ENCODE measurements at places on chromosomes 7 and 10.
A peak's percentile ranks its signal among the peaks of the same experiment; 100 is the strongest.

DNA sequence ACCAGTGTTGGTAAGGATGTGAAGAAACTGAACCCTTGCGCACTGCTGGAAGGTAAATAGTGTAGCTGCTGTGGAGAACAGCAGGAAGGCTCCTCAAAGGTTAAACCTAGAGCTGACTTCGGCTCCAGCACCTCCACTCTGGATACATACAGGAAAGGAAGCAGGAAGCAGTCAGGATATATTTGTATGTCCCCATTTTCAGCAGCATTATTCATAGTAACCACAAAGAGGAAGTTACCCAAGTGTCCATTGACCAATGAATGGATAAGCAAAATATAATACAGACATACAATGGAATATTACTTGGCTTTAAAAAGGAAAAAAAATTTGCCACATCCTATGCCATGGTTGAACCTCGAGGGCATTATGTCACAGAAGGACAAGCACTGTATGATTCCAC lies 15.0 kb downstream of the RET start:
- H3K4me1 ChIP-seq: no peaks in the 10 kb centered on the region
- H3K27me3 ChIP-seq: no peaks in the 10 kb centered on the region
- DNase-seq: no peak
- no peaks in the 10 kb centered on the region for H3K36me3 ChIP-seq
- no peak overlapping the region for H3K4me3 ChIP-seq

DNA sequence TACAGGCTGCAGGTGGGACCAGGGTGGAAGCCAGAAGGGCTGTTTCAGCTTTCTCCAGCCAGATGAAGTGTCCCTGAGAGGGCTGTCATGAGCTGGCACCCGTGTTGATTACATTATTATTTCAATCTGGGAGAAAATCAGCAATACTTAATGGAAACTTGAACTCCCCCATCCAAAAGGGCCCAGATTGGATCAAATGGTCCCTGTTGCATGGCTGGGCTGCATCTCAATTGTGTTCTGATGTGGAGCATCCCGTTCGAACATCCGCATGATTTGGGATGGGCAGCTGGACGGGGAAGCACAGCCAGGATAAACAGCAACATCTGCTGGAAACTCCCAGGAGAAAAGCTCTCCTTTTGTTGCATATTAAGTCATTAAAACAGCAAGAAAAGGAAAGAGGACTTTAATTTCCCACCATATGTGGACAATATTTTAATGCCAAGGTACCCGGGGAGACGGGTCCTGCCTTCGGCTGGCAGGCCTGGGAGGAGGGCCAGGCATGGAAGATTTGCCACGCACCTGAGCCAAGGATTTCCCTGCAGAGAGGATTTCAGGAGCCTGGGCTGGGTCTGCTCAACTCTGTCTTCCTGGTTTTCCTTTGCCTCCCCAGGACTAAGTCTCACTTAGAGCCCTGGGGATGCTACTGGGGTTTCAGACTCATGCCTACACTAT lies 52.4 kb downstream of the NPTX2 start:
- H3K4me1 ChIP-seq: no peaks in the 10 kb centered on the region
- DNase-seq: no peak
- H3K27ac ChIP-seq: no peak overlapping the region
- no peaks in the 10 kb centered on the region for H3K36me3 ChIP-seq
- H3K27me3 ChIP-seq: no peaks in the 10 kb centered on the region
- H3K4me3 ChIP-seq: no peak overlapping the region

DNA sequence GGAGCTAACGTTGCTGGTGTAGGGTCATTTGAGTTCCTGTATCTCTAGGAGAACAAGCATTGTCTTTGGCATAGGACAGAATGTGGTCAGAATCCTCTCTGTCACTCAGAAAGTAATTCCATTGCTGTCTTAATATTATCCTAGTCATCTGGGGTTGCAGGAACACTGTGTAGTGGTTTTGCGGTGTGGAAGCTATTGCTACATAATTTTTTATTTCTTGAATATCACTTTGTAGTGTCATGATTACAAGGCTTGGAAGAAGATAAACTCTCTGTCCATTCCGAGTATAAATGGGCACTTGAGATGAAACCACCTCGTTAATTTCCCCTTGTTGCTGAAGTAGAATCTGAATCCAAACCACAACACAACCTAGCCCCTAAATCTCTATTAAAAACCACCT lies 919.2 kb downstream of the LRMDA start:
- no peak for DNase-seq
- H3K36me3 ChIP-seq: no peaks in the 10 kb centered on the region
- H3K27me3 ChIP-seq: no peaks in the 10 kb centered on the region
- no peak overlapping the region for H3K4me3 ChIP-seq

DNA sequence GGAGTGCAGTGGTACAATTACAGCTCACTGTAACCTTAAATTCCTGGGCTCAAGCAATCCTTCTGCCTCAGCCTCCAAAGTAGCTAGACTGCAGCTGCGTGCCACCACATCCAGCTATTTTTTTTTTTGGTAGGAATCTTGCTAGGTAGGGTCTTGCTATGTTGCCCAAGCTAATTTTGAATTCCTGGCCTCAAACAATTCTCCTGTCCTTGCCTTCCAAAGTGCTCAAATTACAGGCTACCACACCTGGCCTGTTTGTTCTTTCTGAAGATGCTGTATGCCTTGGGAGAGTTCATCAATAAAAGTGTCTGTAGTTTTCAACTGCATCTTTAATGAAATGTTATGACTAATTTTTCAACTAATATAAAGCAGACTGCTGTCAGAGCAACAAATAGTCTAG lies 452 bp downstream of the SAMD9 start:
- no peak for DNase-seq
- H3K4me3 ChIP-seq: no peak overlapping the region
- H3K4me1 ChIP-seq: no peaks in the 10 kb centered on the region
- H3K36me3 ChIP-seq: no peaks in the 10 kb centered on the region
- no peaks in the 10 kb centered on the region for H3K27me3 ChIP-seq

DNA sequence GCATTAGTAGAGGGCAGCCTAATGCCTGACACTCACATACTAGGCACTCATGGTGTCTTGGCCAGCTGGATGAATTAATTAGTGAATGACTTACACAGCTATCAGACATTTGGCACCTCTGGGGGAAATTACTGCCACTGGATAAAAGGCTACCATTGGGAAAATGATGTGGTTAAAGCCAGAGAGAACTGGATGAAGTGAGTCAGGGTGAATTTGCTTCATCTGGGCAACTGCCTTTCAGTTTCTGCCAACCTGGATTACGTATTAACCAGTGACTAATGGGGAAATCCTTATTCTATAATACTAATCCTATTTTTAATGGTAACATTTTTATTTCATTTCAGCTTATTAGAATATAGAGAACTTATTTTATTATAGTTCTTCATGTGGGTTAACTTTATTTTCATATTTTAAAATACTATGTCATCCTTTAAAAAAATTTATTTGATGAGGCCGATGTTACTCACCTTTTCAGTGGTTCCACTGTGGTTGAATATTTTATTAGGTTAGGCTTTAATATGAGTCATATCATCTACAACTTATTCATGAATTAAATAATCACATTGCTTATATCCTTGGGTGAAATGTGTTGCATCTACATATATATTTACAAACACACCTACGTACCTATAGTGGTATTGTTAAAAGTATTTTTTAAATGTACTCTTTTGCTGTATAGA lies 85.6 kb upstream of the CAPZA2 start:
- H3K36me3 ChIP-seq: no peaks in the 10 kb centered on the region
- no peak for DNase-seq
- no peak overlapping the region for H3K4me3 ChIP-seq
- no peak overlapping the region for H3K27ac ChIP-seq

DNA sequence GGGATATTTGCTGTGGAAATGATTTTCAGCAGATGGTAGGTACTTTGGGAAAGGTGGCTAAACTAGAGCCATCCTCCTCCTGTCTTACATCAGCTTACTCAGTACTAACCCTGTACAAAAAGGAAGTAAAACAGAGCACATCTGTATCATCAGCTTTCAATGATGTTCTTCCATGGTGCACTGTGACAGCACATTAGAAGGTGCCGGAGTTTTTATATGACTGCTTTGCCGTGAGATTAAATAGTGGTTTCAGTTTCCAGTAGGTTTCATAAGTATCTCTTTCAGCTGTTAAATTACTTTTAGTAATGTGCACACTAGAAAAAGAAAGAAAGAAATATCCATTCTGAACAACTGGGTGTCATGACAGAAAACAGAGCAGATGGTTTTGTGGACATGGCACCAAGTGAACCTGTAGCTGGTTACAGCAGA lies 86.5 kb downstream of the ARID5B start:
- H3K27me3 ChIP-seq: no peaks in the 10 kb centered on the region
- H3K4me3 ChIP-seq: no peak overlapping the region
- H3K36me3 ChIP-seq: no peaks in the 10 kb centered on the region
- no peak overlapping the region for H3K27ac ChIP-seq
- no peaks in the 10 kb centered on the region for H3K4me1 ChIP-seq

DNA sequence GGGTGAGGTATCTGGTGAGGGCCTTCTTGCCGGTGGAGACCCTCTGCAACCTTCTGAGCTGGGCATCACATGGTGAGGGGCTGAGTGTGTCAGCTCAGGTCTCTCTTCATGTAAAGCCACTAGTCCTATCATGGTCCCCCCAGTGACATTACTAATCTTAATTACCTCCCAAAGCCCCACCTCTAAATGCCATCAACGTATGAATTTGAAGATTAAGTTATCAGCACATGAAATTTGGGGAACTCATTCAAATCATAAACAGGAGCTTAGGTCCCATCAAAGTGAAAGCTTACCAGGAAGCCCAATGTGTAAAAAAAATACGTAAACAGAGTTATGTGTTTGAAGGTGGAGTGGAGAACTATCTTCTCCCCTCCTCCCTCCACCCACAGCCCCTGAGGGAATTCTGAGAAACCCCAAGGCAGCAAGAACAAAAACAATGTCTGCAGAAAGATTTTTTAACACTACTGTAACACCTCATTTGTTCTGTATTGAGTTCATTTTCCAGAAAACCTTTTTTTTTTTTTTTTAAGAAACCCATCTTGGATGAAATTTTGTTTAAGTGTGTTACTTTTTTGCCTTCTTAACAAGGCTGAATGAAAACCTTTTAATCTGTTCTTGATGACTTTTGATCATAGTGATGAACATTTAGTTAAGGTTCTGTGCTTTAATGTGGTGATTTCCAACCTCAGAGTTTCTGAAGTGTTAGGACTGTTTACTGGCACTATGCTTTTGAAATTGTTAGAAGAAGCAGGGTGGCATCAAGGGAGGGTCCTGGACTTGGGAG lies 19.1 kb upstream of the PCGF5 start:
- H3K27ac ChIP-seq: no peak overlapping the region
- no peaks in the 10 kb centered on the region for H3K4me1 ChIP-seq
- no peak for DNase-seq
- H3K27me3 ChIP-seq: no peaks in the 10 kb centered on the region
- no peak overlapping the region for H3K4me3 ChIP-seq
- no peaks in the 10 kb centered on the region for H3K36me3 ChIP-seq

DNA sequence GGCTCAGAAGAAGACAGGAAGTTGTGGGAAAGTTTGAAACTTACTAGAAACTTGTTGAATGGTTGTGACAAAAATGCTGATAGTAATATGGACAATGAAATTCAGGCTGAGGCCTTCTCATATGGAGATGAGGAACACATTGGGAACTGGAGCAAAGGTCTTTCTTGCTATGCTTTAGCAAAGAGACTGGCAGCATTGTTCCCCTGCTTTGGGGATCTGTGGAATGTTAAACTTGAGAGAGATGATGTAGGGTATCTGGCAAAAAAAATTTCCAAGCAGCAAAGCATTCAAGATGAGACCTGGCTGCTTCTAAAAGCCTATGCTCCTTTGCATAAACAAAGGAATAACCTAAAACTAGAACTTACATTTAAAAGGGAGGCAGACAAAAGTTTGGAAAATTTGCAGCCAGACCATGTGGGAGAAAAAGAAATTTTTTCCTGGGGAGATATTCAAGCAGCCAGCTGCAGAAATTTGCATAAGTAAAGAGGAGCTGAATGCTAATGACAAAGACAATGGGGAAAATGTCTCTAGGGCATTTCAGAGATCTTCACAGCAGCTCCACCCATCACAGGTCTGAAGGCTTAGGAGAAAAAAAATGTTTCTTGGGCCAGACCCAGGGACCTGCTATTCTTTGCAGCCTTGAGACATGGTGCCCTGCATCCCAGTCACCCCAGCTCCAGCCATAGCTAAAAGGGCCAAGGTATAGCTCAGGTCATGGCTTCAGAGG lies 16.5 kb upstream of the KCND2 start:
- no peak for DNase-seq
- H3K36me3 ChIP-seq: no peaks in the 10 kb centered on the region
- no peaks in the 10 kb centered on the region for H3K27me3 ChIP-seq
- H3K4me1 ChIP-seq: no peaks in the 10 kb centered on the region
- no peak overlapping the region for H3K27ac ChIP-seq
- no peak overlapping the region for H3K4me3 ChIP-seq

DNA sequence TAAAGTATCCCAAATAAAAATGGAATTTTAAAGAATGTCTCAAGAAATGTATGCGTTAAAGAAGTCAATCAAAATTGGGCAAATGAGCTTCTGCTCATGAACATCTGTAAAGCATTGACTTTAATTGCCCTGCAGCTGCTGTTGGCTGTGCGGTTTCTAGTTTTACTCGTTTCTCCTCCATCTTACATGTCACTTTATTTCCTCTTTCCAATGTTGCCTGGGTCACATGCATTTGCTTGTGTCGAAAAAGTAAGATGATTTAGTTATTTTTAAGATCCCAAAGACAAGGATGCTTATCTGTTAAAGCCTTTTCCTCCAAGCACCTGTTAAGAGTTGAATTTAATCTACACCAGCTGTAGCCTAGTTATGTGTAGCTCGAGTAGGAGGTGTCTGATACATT lies 310.4 kb downstream of the EXOC4 start:
- H3K27me3 ChIP-seq: no peaks in the 10 kb centered on the region
- H3K36me3 ChIP-seq: no peaks in the 10 kb centered on the region
- no peak overlapping the region for H3K27ac ChIP-seq
- H3K4me3 ChIP-seq: no peak overlapping the region

DNA sequence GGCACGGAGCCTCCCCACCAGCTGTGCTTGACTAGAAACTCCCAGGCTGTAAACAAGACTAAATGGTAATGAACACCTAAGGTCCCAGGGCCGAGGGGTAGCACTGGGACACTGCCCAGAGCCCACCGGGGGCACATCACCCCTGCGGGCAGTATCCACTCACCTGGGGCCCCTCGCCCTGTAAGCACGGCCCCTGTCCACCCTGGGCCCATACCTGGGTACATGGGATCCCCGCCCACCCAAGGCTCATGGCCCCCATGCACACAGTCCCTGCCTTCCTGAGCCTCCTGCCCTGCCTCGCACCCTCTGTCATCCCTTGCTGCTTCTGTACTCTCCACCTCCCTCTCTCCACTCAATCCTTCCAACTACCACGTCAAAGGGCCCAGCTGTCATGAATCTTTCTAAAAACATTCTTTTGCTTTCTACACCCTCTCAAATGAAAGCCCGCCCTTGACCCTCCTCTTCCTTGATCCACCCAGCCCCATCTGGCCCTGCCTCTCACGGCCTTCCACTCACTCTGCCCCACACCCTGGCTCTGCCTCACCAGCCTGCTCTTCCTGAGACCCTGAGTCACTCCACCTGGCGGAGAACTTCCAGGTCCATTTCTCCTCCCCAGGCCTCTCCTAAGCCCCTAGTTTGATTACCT lies 173.1 kb downstream of the PARD3 start:
- DNase-seq: peak; percentile 50
- H3K27me3 ChIP-seq: no peaks in the 10 kb centered on the region
- H3K27ac ChIP-seq: no peak overlapping the region

All from endodermal cell (in vitro differentiated cells).